ENCODE measurements at places on chromosomes 2 and 18.

DNA sequence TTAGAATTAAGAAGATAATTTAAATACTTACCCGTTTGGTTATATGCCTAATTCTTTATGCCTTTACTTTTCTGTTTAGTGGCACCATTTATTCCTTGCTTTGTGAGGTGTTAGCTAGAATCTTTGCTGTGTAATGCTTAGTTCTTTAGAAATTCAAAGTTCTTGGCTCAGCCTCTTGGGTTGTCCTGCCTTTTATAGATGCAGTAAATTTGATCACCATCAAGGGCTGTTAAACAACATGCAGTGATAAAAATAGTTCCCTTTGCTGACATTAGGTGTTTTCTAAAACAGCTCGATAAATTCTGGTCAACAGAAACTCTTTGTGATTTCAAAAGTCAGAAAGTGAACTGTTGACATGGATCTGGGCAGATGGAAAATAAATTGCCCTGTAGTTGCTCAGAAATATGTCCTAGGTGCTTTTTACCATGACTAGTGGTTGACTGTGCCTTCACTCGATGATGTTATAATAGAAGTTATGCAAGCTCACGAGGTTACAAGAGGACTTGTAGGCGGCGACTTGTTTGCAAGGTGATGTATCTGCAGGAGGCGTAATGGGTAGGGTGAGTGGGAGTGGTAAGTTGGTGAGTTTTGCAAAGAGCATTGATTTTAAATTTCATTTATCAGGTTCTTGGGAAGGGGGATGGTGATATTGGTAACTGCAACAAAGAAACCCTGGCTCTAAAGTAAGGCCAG, 52.1 kb downstream of the LRRTM1 start:
- DNase-seq = no peak

DNA sequence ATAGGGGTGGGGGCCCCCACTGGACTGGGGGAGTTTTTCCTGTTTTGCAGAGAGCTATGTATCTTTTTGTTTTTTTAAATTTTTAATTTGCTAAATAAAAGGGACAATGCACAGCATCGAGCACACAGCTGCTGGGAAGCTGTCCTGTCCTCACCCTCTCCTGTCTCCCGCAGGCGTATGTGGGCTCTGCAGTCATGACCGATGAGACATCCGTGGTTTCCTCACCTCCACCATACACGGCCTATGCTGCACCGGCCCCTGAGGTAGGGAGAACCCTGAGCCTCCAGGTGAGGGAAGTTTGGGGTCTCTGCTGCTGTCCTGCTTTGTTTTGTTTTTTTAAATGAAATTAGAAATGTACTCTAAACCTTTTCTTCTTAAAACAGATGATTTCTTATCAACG, 27.6 kb downstream of the PLEKHB2 start:
- DNase-seq = no peak

- DNase-seq = no peak
These were observed 412.0 kb downstream of the MEIS1 start for GRCh38 chr2:66846887-66847286.

DNA sequence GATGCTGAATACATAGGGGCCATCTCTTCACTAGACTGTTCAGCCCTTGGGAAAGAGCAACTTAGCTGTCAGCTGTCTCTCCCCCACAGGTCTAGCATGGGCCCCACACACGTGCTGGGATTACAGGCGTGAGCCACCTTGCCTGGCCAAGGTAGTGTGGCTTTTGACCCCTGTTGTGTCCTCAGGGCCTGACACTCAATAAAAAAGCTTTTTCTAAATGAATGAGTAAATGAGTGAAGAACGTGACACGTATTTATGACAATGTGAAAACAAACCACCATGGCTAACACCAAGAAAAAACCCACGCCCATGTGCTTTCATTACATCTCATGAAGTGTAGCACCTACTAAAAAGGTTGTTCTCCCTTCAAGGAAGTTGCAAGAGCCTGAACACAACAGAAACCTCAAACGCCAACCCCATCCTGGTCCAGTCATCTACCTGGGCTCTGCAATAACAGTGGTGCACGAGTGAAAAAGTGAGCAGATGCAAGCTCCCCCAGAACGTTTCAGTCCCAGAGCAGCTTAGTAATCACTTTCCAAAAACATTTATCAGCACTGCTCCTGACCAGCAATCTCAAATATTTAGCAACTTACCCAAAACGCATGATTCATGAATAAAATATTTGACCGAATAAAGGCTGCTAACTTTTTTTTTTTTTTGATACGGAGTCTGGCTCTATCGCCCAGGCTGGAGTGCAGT, 3.4 kb downstream of the WDFY1 start:
- DNase-seq = no peak

DNA sequence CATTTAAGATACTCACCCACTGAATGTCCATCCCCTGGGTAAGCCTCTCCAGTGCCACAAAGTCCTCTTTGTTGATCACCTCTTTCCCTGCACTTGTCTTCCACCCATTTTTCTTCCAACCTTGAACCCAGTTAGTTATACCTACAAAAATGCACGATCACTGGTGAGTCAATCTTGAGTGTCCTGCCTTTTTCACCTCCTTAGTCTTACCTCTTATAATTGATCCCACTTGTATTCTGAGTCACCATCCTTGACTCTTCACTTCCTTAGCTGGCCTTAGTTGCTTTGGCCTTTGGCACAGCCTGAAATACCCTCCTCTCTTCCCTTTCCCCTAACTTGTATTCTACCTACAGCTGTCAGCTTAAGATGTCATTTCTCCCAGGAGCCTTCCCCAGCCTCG, 10.2 kb downstream of the RNASEH1 start:
- DNase-seq = no peak

- no peak for DNase-seq
These were observed 157.8 kb downstream of the BABAM2 start for GRCh38 chr2:28048341-28048740.

DNA sequence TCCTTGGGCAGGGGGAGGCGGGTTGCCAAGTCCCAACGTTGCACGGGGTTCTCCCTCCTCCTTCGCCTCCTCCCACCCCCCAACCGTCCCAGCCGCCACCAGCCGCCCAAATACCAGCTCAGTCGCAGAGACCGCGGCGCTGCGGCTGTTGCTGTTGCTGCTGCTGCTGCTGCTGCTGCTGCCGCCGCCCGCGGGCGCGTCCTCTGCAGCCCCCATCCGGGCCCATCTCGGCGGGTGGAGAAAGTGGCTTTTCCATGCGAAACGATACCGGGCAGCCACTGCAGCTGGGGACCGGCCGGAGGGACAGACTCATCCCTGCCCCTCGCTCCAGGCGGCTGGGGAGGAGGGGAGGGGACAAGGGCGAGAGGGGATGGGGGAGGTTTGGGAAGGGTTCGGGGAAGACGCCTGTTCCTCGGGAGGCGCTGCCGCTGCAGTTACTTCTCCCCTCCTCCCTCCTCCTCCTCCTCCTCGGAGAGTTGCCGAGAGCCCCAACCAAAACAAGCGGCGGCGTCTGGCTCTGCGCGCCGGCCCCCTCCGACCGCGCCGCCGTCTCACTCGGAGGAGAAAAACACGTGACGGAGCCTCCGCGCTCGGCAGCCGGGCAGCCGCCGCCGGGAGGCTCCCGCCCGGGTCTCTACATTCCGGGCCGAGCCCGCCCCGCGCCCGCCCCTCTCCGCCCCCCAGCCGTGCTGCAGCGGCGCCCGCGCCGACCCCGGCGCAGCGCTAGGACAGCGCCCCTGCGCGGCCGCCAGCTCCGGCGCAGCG, at the start of gene IRS1:
IRS1 (minus strand) TSS at position 610 of the 765 bp plus-strand sequence. CDS start 1,082 bp downstream, outside the sequence.
- DNase-seq = peak; percentile 27

DNA sequence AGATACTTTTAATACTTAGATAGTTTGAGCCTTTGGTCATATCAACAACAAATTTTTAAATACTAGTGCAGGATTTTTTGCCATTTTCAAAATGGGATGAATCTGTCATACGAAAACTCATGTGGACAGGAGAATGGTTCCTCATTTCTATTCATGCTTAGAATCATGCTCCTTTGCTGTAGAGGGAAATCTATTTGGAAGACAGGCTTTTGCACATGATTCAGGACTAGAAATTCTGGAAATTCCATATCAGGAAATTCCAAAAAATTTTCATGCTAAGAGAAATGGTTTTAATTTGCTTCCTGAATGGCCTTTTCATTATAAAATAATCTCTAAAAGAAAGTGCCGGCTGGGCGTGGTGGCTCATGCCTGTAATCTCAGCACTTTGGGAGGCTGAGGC, 39.3 kb downstream of the MOGAT1 start:
- DNase-seq = no peak

GRCh38 chr2:8506746-8507145, 175.1 kb upstream of the ID2 start:
- no peak for DNase-seq

DNA sequence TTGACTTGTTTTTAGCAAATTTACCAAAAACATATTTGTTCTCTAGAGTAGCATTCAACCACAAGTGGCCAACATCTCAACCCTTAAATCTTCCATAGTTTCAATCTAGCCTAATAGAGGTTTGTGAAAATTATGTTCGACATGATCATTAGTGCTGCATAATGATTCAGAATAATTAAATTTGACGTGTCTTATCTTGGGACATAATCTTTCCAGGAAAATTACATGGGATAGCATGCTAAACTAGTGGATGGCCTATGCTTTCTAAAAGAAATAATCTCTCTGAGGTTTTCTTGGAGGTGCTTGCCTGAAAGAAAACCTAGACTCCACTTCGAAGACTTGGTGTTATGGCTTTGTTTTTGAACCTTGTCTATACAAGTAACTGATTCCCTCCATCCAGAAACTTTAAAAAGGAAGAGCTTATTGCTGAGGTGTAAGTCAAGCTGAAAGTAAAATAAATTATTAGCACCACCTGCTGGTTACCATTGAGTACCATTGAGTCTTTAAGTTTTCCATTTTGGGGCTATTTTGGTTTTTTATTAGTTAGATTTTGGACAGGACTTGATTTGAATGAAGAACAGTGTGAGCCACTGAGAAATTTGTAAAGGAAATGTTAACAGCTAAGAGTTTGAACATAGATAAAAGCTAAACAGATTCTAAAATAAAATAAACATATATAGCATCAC, 32.7 kb downstream of the COX7A2L start:
- DNase-seq = no peak

GRCh38 chr2:9017411-9017810, 13.9 kb upstream of the MBOAT2 start:
- DNase-seq = no peak

DNA sequence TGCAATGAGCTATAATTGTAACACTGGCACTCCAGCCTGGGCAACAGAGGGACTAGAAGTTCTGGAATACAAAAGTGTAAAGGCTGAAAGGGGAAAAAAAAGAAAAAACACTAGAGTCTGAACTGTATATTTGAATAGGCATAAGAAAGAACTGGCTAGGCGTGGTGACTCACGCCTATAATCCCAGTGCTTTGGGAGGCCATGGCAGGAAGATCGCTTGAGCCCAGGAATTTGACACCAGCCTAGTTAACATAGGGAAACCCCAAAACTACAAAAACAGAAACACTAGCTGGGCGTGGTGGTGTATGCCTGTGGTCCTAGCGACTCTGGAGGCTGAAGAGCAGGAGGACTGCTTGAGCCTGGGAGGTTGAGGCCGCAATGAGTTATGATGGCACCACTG, 70.6 kb downstream of the SAP130 start:
- DNase-seq = no peak

GRCh38 chr2:105114551-105114950, 76.7 kb downstream of the MRPS9 start:
- no peak for DNase-seq

- no peak for DNase-seq
These were observed 308.3 kb downstream of the SETBP1 start for GRCh38 chr18:44988821-44989587.

GRCh38 chr2:55490554-55490953, 29.0 kb upstream of the CFAP36 start:
- DNase-seq = no peak

DNA sequence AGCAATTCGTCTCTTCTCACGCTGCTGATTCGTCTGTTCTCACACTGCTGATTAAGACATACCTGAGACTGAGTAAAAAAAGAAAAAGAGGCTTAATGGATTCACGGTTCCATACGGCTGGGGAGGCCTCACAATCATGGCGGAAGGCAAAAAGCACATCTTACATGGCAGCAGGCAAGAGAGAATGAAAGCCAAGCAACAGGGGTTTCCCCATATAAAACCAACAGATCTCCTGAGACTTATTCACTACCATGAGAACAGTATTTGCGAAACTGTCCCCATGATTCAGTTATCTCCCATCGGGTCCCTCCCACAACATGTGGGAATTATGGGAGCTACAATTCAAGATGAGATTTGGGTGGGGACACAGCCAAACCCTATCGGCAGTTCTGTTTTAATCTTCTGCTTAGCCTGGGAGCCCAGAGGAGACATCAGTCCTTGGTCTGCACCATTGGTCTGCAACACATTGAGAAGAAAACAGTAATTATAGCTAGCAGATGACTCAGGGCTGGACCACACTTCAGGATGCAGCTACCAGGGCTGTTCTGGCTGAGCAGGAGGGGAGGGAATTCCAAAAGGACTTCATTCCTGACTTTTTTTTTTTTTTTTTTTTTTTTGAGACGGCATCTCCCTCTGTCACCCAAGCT, 69.4 kb downstream of the CABLES1 start:
- no peak for DNase-seq

- no peak for DNase-seq
These were observed 167.4 kb downstream of the GULP1 start for GRCh38 chr2:188459061-188459460.

GRCh38 chr2:136796339-136796738, 31.0 kb downstream of the THSD7B start:
- DNase-seq = no peak

GRCh38 chr2:20050104-20050645, 1.3 kb downstream of the LAPTM4A start:
- no peak for DNase-seq

DNA sequence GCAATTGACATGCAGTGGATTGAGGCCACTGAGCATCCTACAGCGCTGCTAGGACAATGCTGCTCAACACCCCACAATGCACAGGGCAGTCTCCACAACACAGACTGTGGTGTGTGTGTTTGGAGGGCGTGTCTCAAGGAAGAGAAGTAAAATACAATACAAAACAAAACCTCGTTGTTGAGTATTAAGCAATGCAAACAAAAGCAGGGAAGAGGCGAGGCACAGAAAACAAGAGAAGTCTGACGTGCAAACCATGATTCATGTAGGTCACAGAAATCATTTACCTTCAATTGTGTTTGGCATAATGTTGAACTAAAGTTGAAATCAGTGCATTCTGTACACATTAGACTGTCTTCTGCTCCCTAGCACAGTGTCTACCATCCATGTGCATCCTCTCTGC, 260.9 kb downstream of the PHLPP1 start:
- no peak for DNase-seq

- no peak for DNase-seq
These were observed 33.6 kb downstream of the ASXL3 start for GRCh38 chr18:33611525-33612135.

- DNase-seq = no peak
These were observed 135.8 kb downstream of the IKZF2 start for GRCh38 chr2:213015387-213016165.

All from NCI-H1048 (cell line).